ENCODE measurements at places on chromosomes 11 and 22.

GRCh38 chr11:47137476-47137875 is 39.2 kb downstream of the ARFGAP2 start:
- DNase-seq: no peak

GRCh38 chr22:23859201-23859600 is 1.5 kb downstream of the SLC2A11 start:
- no peak for DNase-seq

GRCh38 chr11:115959081-115959486 is 454.9 kb upstream of the CADM1 start:
- no peak for DNase-seq

- DNase-seq: no peak
These were observed 53.7 kb downstream of the CADM1 start for GRCh38 chr11:115450519-115450918.

GRCh38 chr22:32985899-32986765 is 72.0 kb downstream of the SYN3 start:
- peak; percentile 5 for DNase-seq

- DNase-seq: peak; percentile 53
These were observed 4.1 kb upstream of the PLAAT2 start for GRCh38 chr11:63567044-63567840.

DNA sequence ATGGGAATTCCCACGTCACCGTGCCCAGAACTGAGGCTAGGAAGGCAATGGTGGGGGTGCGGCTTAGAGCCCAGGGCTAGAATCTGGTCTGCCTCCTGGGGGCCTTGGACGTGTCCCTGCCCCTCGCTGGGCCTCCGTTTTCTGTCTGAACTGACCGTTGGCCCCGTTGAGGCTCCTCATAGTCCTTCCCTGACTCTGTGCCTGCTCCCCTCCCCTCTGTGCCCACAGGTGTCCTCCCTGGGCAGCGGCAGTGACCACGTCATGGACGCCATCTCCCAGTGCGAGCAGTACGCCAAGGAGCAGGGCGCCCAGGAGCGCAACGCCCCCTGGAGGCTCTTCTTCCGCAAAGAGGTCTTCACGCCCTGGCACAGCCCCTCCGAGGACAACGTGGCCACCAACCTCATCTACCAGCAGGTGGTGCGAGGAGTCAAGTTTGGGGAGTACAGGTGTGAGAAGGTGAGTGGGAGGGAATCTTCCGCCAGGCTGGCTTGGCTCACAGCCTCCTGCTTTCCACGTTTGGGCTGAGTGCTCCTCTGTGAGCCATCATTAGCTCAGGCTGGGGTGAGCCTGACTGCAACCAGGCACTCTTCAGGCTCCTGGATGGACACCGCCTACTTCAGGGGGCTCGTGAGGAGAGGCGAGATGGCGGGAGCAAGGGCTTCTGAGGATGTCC is 63.9 kb downstream of the MYO7A start:
- peak; percentile 22 for DNase-seq
